ENCODE measurements at places on chromosomes 13 and 19. TPM values are rescaled to one million over a fixed set of nuclear protein-coding genes. Genes with fewer than 3 reads are reported as not detected.

DNA sequence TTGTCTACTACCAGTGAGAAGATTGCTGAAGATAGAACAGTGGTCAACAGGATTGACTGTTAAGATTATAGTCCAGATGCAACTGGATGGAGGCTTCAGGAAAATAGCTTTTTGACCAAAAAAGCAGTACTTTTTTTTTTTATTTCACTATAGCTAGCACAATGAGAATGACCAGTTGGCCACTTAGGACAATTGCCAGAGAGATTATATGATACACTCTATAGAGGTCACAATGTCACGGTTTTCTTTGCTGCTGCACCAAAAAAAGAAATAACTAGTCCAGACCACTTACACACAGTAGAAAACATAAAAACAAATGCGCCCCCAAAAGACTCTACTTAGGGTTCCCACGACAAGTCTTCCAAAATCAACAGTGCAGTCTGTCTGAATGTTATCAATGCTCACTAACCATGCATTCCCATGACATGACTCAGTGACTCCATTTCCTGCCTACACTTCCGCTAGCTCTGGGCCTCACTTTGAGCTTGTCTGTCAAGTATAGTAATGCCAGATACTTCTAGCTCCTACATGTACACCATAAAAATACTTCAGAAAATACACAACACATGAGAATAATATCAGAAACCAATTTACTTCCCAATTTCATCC, 209.1 kb upstream of the STARD13 start:
- DNase-seq: peak; percentile 95

DNA sequence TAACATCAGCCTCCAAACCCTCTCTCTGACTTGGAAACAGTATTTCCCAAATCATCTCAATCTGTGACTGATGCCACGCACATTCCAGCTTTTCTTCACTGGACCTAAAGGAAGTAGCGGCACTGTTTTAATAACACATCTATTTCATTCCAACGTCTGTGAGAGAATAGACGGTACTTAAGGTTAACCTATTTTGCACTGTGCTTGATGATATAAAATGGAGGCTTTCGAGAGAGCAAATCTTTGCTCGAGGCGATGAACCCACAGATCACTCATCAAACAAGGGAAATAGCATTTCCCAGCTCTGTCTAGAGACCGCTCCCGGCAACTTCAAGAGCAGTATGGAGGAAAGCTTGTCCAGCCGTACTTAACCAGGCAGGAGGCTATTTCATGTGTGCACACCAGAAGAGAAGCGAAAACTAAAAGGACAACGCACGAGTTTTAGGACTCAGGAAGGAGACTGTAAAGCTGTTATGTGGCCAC, 2.9 kb downstream of the UBL3 start:
- peak; percentile 83 for DNase-seq

DNA sequence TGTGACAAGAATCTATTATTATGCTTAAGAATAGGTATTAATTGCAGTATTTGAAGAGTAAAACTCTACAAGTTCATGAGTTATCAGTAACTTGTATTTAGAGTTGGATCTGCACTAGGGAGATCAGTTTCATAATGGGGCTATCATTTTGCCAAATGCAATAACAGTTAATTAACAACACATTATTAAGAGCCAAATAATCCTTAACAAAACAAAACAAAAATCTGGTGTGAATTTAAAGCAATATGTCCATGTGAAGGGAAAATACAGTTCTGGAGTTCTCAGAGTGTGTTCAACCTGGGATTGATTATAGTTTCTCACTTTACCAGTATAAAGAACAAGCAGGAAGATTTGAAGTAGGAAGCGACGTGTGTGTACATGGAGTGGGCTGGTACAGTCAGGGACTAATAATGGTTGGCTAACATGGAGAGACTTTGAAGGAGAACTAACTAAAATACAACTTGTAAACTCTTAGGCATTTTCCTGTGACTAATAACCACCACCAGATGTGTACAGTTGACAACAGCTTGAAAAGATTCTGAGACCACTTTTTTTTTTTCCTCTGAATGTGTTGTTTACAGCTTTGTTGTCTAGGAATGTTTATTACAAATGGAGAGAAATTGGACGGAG, 58.5 kb downstream of the POSTN start:
- peak; percentile 48 for DNase-seq

DNA sequence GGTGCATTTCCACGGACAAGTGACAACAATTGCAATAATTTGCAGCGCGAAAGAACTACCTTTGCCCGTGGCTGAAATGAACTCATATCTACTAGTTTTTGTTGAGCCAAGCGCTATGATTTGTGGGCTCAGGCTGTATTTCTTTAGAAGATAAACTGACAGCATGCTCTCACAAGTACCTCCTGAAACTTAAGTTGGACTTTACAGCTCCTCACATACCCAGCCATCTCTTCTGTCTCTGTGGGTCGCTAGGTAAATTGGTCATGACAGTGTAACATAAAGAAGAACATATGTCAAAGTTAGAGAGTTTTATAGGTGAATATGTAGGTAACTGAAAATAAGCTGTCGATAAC, 839 bp downstream of the COG6 start:
- no peak for DNase-seq

GRCh38 chr19:23116802-23117571, at the start of gene ZNF730:
TSS of gene ZNF730 (plus strand) at chr19:23117025. CDS start at chr19:23117174, 149 bp downstream.
- peak; percentile 67 for DNase-seq

- DNase-seq: no peak
These were observed 13.5 kb upstream of the VWA8 start for GRCh38 chr13:41974262-41974900.

Gene SIGLEC12
- total RNA-seq: not detected

Gene UBL5
- 1,151 TPM for total RNA-seq

Gene MISP
- total RNA-seq: 0.37 TPM

Gene ZNF418
- total RNA-seq: 7.0 TPM

Gene FUT2
- not detected for total RNA-seq

Gene KLK2
- total RNA-seq: not detected

Measured in M059J (cell line).